ENCODE measurements at places on chromosomes 5 and 9. TPM values are rescaled to one million over a fixed set of nuclear protein-coding genes. Genes with fewer than 3 reads are reported as not detected.

LNPEP gene
- total RNA-seq: 10.3 TPM

CRB2 gene
- 0.47 TPM for total RNA-seq

GLRA1 gene
- not detected for total RNA-seq

- H3K4me3 ChIP-seq: no peak overlapping the region
- H3K27me3 ChIP-seq: no peaks in the 10 kb centered on the region
- H3K4me1 ChIP-seq: no peaks in the 10 kb centered on the region
- H3K27ac ChIP-seq: no peak overlapping the region
- H3K36me3 ChIP-seq: no peaks in the 10 kb centered on the region
These were observed 81.9 kb downstream of the RMI1 start for GRCh38 chr9:84062538-84062937.

DNA sequence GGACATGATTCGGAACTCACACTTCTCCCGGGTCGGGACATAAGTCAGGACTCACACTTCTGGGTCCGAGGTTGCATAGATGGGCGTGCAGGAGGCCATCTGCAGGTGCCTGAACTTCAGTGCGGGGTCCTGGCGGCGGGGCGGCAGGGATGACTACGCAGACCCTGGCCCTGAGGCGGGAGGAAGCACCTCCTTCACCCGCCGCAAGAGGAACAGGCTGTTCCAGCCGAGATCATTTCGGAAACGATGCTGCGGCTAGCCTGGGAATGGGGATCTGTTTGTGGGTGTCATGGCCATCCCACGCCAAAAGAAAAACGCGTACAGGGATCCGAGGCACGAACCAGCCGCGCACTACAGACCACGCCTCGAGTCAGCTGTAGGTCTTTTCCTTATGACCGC is 196.6 kb downstream of the TTLL11 start:
- H3K27ac ChIP-seq: no peak overlapping the region
- H3K36me3 ChIP-seq: no peaks in the 10 kb centered on the region
- H3K4me3 ChIP-seq: no peak overlapping the region
- no peak for DNase-seq
- no peaks in the 10 kb centered on the region for H3K27me3 ChIP-seq

DNA sequence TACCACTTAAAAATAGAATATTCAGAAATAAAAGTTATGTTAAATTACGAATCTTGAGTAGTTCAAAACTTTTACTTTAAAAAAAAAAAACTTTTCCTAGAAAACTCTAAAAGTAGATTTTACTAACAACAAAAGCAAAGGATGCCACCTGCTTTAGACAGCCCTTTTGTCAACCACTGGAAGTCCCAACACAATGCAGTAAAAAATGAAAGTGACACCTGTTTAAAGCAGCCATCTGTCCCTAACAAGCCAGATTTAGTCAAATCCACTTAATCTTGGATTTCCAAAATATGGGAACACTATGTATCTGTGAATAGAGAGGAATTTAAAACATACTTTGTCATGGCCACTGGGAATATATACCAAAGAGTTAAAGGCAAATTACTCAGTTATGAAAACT is 3.8 kb downstream of the RFX3 start:
- H3K4me3 ChIP-seq: no peak overlapping the region
- no peaks in the 10 kb centered on the region for H3K36me3 ChIP-seq
- H3K27ac ChIP-seq: no peak overlapping the region
- peaks cover 45% of the 10 kb centered on the region for H3K4me1 ChIP-seq
- H3K27me3 ChIP-seq: no peaks in the 10 kb centered on the region
- no peak for DNase-seq

DNA sequence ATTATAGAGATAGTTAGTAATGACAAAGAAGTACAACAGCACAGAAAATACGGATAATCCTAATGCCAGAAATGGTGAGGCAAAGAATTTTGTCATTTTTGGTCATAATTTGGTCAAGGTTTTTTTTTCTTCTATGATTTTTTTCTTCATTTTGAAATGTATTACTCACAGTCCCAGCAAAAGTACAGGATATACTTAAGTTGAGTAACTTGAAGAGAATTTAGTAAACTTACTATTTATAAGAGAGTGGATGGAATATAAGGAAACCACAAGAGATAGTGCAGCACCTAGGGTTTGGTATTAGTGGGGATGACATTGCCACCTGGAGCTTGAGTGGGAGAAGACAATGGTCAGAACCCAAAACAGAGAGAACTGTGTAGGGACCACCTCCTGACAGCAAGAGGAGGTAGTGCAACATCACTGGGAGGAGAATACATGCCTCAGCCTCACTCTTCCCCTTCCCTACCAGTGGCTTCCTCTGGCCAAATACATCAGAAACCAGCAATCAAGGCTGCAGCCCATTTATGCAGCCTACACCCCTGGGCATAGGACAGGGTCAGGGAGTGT is 434.5 kb upstream of the TRPC7 start:
- H3K27ac ChIP-seq: no peak overlapping the region
- no peaks in the 10 kb centered on the region for H3K36me3 ChIP-seq
- H3K27me3 ChIP-seq: peaks cover 42% of the 10 kb centered on the region
- no peak overlapping the region for H3K4me3 ChIP-seq

- H3K4me1 ChIP-seq: peaks cover 18% of the 10 kb centered on the region
- no peak overlapping the region for H3K4me3 ChIP-seq
- H3K36me3 ChIP-seq: no peaks in the 10 kb centered on the region
- H3K27me3 ChIP-seq: no peaks in the 10 kb centered on the region
- H3K27ac ChIP-seq: no peak overlapping the region
- DNase-seq: no peak
These were observed 59.8 kb upstream of the ABCA1 start for GRCh38 chr9:104987743-104988142.

- no peaks in the 10 kb centered on the region for H3K4me1 ChIP-seq
- no peak for DNase-seq
- H3K27me3 ChIP-seq: no peaks in the 10 kb centered on the region
- H3K27ac ChIP-seq: no peak overlapping the region
These were observed 111.6 kb downstream of the SREK1 start for GRCh38 chr5:66255714-66256113.

DNA sequence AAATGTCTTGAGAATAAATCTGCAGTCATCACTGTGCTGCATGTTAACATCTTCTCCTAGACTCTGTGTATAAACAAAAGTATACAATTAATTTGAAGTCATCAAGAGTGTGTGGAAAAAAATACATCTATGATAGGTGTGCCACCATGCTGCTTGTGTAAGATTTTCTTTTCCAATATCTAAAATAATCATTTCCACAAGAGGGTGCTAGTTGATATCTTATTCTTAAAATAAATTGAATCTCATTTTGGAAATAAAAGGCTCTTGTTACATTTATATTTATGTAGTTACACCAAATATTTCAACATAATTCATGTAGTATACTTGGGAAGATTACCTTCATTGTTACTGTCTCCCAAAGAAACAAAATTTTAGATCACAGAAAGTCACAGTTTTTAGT is 14.1 kb upstream of the MOCS2 start:
- H3K36me3 ChIP-seq: no peaks in the 10 kb centered on the region
- no peaks in the 10 kb centered on the region for H3K4me1 ChIP-seq
- H3K27me3 ChIP-seq: no peaks in the 10 kb centered on the region
- H3K4me3 ChIP-seq: no peak overlapping the region
- H3K27ac ChIP-seq: no peak overlapping the region
- DNase-seq: peak; percentile 8

GLDC gene
- total RNA-seq: 0.32 TPM

SMIM15 gene
- total RNA-seq: 93.5 TPM

DNA sequence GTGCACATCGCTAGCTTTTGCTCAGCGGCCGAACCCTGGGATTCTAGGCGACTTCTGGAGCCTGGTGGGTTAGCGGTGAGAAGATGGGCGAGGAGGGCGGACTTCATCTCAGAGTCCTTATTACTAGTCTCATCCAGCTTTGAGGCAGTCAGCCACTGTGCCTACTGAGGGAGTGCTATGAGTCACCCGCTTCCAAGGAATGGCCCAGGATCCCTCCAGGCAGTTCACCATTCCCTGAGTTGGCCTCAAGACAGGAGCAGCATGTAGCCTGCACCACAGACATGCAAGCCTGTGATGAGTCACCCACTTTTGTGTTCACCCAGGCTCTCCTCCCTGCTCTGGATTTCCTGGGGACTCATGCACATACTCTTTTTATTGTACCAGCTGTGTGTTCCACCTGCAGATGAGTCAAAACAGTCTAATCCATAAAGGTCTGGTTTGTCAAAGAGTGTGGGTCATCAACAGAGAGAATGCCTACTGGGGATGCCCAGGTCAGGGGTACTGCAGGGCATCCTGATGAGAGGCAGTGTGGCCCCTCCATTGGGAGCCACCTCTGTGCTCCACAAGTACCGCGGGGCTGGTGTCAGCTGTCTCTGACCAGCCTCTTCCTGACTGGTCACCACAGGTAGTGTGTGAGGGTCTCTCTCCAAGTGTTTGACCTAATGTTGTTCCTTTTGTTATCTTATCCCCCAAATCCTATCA is 20.2 kb downstream of the SLC22A5 start:
- H3K36me3 ChIP-seq: no peaks in the 10 kb centered on the region
- no peaks in the 10 kb centered on the region for H3K4me1 ChIP-seq
- H3K27me3 ChIP-seq: no peaks in the 10 kb centered on the region
- no peak overlapping the region for H3K4me3 ChIP-seq
